Dermis microvascular lymphatic vessel endothelial cell (primary cell): ENCODE measurements at places on chromosomes 11 and 22. TPM values are rescaled to one million over a fixed set of nuclear protein-coding genes. Genes with fewer than 3 reads are reported as not detected.

Gene DKK3
- 428 and 581 TPM in 2 replicates for total RNA-seq

DNA sequence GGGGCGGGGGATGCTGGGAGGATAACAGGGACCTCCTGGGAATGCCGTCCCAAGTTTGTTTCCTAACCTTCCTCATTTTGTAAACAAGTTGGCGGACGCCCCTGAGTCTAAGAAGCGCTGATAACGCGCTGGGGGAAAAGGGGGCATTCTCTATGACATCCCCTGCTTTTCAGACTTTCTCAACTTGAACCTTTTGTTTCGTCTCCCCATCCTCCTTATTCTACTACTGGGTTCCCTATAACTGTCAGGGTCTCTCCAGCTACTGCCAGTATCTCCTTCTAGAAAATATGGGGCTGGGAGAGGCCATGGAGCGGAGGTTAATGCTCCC lies 654 bp downstream of the TMEM86A start:
- DNase-seq: no peak

Gene C22orf31
- not detected in 2 replicates for total RNA-seq

DNA sequence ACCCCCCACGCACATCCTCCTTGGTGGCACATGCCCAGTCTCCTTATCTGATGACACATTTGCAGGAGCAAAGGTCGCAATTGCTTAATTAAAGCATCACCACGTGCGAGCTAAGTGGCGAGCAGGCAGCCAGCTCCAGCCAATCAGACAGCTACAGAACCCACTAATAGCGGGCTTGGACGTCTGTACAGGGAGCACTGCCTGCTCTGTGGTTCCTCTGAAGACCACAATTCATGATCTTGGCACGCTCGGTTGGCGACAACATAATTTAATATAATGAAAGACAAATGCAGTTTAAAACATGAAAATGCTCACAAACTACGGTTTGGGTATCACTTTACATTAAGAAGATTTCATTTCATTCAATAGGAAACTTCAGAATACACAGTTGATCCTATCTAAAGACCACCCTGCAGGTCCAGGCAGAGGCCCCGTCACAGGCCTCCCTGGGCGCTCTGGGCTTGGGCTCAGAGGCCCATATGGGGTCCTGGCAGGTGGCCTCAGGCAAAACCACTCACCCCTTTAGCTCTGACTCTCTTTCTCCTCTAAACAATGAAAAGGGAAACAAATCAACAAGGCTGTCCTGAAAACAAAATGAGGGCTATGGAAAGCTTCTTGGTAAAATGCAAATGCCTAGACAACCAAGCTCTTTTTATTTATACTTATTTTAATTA lies 10.4 kb downstream of the PACSIN2 start:
- no peak for DNase-seq

GRCh38 chr11:84757711-84758110 lies 869.4 kb downstream of the DLG2 start:
- no peak for DNase-seq
